NCI-H146 (cell line): ENCODE measurements at places on chromosomes 7 and 10.

GRCh38 chr7:85090919-85091564 is 95.8 kb downstream of the SEMA3D start:
- DNase-seq = no peak

GRCh38 chr7:18702071-18702829 is 206.7 kb downstream of the HDAC9 start:
- no peak for DNase-seq

- no peak for DNase-seq
These were observed 9.2 kb upstream of the CPA1 start for GRCh38 chr7:130371046-130371445.

GRCh38 chr10:87547734-87548311 is 43.1 kb downstream of the MINPP1 start:
- DNase-seq = no peak

DNA sequence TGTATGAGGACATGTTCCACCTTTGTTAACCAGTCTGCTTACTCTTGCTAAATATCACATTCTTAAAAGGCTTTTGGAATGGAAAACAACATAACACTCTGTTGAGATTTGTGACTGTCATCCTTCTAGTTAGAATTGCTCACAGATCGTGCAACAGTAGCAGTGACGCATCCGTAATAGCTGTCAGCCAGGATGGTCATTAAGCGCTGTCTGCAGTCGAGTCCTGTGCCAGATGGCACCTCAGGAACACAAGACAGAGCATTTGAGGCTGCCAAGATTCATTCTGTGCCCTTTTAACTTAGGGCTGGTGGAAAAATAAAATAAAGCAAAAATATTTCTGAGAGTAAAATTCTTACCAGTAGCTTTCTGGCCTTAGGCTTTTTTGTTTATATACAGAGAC is 348.6 kb downstream of the ANKRD7 start:
- peak; percentile 16 for DNase-seq

DNA sequence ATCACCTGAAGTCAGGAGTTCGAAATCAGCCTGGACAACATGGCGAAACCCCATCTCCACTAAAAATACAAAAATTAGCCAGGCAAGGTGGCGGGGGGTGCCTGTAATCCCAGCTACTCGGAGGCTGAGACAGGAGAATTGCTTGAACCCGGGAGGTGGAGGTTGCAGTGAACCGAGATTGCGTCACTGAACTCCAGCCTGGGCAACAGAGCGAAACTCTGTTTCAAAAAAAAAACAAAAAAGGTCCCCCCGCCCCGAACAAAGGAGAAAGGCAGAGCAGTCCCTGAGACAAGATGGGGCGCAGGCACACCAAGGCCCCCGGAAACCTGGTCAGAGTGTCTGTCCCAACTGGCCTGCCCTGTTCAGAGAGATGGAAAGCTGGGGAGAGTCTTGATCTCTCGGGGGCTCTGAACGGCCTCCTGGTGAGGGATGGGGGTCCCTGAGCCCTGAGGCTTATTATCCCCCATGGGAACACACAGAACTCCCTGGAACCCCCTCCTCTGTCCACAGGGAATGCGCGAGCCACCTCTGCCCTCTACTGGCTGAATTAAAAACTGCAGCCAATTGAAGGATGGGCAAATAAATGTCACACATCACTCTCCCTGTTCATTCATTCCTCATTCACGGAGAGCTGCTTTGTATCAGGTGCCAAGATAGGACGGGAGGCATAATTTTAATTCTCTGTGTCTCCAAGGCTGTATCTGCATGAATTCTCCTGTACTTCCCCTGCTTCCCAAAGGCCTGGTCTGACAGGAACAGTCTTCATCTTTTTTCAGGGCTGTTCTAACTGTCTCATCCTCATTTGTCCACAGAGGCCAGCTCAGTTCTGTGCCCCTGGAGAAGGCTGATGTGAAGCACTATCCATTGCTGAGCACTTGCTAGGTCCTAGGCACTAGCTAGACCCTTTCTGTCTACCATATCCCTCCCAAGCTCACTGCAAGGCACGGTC is 28.9 kb downstream of the MAT1A start:
- DNase-seq = peak; percentile 16

DNA sequence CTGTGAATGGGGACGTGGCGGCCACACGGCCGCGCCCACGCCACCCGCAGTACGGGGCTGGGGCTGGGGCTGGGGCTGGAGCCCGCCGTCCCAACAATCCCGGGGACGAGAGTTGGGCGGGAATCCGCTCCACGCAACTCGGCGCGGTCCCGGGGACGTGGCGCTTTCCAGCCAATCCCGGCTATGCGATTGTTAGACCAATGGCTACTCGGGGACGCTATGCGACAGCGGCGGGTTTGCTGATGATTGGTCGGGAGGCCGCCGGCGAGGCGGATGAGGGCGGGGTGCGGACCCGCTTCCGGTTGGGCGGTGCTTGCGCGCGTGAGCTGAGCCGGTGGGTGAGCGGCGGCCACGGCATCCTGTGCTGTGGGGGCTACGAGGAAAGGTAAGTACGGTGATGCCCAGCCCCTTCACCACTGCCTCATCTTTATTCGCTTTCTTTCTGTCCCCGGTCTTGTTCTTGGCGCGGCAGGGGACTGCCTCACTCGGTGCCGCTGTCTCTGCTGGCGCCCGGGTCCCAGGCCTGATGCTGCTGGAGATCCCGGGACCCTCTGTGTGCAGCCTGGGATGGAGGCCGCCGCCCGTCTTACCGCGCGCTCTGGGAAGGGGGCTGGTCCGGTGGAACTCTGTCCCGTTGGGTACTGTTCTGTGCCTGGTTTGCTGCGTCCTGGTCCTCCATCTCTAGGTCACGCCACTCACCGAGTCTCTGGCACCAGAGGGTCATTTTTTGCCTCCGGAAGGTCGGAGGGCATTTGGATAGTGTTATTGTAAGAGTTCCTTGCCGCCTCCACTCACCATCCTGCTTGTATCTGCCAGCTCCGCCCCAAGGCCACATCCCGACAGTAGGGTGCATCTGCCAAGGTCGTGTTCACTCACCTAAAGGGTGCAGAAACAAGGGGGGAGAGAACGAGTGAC is at the start of gene CALU:
Gene CALU (plus strand): TSS at position 312 of the 915 bp plus-strand sequence. CDS start 9,225 bp downstream, outside the sequence.
- DNase-seq = peak; percentile 95

DNA sequence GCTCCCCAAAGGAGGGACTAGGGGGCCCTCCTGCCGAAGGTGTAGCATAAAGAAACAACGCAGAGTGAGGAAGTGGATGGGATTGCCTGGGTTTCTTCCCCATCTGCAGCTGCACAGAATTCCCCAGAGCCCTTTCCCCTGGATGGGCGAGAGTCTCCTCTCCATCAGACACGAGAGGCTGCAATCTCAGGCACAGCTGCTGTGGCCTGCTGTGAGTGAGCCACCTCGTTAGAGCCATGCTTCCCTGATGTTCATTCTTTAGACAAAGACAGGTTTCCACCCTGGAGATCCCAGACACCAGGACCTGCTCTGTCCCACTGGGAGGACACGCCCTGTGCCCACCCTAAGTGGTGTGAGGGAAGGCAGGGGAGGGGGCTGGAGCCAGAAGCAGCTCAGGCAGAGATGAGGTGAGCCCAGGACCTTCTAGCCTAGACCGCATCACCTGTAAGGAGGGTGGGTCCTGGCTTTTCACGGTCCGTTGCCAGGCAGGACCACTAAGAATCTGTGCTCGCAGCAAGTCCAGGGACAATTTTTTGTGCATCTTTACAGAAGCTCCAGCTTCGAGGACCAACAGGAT is 268.6 kb upstream of the TCERG1L start:
- no peak for DNase-seq

DNA sequence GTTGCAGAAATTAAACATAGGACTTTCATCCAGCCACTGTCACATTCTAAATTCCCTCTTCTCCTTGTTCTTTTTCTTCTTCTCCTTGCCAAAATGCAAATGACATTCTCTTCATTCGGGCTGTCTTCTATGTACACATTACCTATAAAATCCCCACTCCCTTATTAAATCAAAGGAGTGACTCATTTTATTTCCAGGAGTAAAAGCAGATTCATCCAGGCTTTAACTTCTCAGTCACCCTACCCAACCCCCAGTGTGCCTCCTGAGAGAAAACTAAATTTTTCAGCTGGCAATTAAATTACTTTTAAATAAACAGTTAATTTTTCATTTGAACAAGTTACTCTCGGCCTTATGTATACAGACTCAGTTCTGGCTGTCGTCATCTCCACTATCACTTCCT is 223.9 kb upstream of the SHH start:
- DNase-seq = no peak

DNA sequence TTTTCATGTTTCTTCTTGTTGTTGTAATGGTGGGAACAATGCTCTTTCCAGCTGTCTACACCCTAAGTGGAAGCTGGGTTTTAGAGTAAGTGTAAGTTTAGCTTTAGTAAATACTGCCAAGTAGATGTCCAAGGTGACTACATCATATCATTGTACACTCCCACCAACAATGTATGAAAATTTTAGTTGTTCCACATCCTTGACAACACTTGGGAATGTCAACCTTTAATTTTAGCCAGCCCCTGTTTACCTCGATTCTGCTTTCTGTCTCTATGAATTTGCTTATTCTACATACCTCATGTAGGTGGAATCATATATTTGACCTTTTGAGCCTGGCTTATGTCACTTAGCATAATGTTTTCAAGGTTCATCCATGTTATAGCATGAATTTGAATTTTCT is 93.0 kb downstream of the MTPAP start:
- DNase-seq = no peak

DNA sequence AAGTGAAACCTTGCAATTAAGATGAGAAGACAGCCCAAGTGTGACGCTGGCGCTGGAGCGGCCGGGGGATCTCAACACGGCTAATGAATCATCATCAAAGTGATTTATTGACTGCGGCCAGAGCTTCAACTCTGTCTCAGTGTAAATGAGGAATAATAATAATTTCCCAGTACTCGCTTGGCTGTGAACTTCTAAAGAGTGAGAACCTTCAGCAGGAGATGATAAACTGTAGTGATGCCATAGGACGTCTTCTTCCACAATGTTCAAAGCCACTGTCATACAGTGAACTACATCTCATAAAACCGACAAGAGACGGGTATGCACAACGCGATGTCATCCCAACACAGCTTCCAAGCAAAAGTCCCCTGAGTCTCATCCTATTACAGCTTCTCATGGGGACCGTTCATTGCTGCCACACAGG is 123.6 kb upstream of the NOBOX start:
- no peak for DNase-seq

DNA sequence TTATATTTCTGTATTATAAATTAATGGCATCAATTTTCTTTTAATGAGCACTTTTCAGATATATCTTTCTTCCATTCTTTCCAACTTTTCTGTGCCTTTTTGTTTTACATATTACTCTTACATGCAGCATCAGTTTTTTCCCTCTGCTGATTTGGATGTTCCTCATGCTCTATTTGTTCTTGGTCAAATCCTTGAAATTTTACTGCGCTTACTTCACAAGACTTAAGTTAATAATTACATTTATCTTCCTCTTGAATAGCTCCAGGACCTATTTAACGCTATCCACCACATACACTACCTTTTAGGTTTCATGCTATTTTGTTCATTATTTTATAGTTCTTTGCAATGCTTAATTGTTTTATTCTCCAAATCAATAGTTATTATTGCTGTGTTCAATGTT is 97.6 kb upstream of the CTTNBP2 start:
- DNase-seq = no peak

- no peak for DNase-seq
These were observed 202.1 kb downstream of the PRPF18 start for GRCh38 chr10:13788711-13789447.

DNA sequence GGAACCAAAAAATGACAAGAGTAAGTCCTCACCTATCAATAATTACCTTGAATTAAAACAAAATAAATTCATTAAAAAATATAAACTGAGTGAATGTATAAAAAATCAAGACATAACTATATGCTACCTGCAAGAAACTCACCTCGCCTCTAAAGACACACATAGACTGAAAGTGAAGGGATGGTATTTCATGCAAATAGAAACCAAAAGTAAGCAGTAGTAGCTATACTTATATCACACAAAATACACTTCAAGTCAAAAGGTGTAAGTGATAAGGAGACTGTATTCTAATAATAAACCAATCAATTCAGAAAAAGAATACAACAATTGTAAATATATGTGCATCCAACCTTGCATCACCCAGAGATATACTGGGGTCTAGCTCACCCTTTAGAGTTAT is 332.6 kb downstream of the SH2D4B start:
- DNase-seq = no peak

DNA sequence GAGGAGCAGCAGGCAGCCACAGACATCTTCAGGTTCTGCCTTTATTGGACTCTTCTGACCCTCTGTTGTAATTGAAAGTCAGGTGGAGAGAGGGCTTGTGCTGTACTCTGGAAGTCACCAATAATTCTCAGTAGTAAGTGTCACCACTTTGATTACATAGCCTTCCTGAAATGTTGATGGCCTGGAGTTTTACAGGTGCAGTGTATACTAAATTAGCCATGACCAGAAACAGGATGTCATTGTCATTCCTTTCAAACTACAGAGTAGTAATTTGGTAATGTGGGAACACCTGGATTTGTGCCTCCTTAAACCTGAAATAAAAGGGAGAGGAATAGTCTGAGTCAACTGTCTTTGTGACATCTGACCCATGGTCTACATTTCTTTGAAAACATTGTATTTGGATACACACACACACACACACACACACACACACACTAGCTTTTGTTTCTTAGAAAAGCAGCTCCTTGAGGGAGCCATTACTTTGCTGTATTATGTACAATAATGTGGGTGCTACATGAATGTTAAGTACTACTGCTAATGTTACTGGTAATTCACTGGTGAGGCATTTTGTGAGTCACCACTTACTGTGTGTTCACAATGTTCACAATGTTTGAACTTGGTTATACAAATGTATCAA is 19.6 kb downstream of the ARL4A start:
- peak; percentile 57 for DNase-seq
